Spinal cord (tissue), 10 donors: ENCODE measurements at places on chromosomes 5 and 9. TPM values are rescaled to one million over a fixed set of nuclear protein-coding genes. Genes with fewer than 3 reads are reported as not detected.
A peak's percentile ranks its signal among the peaks of the same experiment; 100 is the strongest.

GRCh38 chr5:95931079-95931833 lies 30.4 kb downstream of the ELL2 start:
- DNase-seq: no peak

Gene PRDM9
- not detected for total RNA-seq

Gene DNAJC21
- total RNA-seq: 28.4 TPM

DNA sequence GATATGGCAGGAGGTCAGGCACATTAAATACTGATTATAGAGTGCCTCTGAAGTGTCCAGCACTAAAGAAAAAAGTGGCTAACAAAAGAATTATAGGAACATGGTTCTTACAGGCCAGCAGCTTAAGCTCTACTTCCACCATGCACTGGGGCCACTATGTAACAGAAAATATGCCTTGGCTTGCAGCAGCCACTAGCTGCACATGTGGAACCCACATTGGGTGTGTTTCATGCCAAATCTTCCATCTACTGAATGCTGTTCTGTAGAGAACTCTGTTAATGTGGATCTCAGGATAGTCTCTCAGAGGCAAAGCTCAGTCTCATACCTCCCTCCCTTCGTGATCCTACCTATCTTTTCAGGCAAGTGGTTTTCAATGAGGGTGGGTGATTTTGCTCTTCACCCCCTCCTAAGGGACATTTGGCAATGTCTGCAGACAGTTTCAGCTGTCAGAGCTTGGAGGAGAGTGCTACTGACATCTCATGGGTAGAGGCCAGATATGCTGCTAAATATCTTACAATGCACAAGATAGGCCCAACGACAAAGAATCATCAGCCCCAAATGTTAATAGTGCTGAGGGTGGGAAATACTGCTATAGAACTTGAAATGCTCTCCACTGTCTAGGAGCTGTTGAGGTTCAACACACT lies 218.9 kb downstream of the TARS1 start:
- no peak for DNase-seq

DNA sequence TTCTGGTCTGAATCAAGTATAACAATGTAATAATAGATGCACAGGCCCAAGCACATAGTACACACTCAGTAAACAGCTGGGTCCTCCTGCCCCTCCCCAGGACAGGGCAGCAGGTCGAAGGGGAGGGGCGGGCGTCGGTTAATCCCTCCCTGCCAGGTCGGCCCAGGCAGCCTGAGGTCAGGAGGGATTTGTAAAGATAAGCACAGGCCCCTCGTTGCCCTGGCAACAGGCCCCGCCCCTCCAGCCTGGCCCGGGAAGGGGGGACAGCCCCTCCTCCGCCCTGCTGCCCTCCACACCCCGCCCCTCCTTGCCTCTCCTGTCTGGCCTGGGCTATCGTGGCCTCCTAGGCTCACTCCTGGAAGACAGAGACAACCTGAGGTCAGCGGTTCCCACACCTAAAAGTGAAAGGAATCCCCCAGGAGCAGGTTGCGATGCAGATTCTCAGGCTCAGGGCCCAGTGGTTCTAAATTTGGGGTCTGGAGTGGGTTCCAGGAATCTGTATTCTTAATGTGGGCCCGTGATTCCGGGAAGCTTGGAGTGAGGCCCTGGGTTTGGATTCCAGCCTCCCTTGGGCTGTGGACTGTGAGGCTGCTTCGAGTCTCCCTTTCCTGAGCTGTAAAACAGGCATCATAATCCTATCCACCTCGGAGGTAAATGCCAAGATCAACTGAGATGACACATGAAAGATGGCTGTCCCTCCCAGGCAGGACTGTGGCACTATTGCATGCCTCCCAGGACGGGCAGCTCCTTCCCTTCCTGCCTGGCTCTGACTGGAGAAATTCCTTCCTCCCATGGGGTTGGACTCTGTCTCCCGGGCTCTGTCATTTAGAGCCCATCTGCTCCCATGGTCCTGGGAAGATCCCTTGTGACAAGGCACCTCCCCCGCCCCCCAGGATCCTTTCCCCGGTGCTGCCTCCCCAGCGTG lies 4.4 kb downstream of the CRB2 start:
- DNase-seq: peak; percentile 52

DNA sequence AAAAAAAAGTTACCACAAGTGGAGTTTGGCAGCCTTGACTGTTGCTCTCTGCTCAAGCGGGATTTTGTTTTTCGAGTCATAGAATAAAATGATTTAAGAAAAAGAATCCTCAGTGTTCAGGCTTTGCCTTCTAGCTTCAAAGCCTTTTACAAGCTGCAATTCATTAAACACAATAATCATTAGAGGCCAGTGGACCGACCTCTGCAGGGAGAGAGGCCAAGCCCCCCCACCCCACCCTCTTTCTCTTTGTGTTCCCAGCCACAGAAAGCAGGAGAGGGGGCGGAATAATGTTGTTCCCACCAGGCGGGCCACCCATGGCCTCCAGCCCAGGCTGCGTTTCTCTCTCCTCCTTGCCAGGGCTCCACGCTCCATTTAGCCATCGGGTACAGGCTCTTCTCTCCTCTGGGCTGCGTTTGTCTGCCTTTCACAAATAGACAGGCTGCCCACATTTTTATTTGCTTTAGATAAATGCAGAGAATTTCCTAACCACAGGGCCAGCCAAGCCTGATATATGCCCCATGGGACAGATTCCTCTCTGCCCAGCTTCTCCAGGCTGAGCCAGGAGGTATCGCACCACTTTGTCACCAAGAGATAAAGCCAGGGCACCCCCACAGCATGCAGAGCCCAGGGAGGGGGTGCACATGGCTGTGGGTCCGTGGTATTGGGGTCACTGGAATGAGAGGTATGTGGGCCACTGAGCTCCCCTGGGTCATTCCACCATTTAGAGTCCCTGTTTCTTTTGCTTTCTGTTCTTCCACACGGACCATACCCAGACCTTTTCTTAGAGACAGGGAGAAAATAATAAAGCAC lies 318.8 kb downstream of the PIK3R1 start:
- peak; percentile 47 for DNase-seq

- DNase-seq: no peak
Measured at GRCh38 chr5:98872674-98873073, 56.1 kb downstream of the CHD1 start.

DNA sequence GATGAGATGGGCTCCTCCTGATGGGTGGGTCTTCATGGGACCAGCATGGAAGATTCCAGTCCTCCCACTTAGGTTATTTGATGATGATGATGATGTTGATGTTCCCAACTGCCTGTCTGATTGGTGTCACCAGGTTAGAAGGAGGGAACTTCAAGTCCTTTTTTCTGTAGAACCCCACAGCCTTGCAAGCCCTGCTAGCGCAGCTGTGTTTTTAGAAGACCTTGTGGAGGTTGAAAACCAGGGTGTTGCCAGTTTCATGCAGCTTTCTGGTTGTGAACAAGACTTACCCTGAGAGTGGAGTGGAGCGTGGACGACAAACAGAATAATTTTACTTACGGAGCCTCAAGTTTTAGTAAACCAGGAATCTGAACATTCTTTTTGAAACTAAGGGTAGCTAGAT lies 83.0 kb downstream of the TRIO start:
- no peak for DNase-seq

Gene CDO1
- total RNA-seq: 64.3 TPM

GRCh38 chr9:38343552-38343951 lies 49.0 kb upstream of the ALDH1B1 start:
- DNase-seq: no peak

DNA sequence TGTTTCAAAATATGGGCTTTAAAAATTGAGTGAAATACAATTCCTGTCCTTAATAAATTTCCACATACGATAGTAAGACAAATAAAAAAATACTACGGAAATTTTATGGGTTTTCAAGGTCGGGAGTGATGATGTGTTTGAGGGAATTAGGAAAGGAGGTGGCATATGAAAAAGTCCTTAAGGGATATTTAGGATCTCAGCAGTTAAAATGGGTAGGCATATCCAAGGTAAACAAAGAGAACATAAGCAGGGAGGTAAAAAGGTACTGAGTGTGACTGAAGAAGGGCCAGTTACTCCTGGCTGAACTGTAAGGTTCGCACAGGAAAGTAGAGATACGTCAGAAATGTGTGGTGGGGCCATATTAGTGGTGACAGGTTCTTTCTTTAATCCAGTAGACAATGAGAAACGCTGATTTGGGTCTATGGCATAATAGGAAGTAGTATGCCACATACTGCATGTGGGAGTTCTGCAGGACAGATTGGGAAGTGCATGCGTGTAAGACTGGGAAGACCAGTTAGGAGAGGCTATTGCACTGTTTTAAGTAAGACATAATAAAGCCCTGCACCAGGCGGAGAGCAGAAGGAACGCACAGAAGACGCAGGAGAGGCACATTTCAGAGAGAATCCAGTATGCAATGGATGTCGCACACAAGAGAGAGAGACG lies 937 bp upstream of the HMGCR start:
- DNase-seq: peak; percentile 58

Gene CTXN3
- 19.9 TPM for total RNA-seq

DNA sequence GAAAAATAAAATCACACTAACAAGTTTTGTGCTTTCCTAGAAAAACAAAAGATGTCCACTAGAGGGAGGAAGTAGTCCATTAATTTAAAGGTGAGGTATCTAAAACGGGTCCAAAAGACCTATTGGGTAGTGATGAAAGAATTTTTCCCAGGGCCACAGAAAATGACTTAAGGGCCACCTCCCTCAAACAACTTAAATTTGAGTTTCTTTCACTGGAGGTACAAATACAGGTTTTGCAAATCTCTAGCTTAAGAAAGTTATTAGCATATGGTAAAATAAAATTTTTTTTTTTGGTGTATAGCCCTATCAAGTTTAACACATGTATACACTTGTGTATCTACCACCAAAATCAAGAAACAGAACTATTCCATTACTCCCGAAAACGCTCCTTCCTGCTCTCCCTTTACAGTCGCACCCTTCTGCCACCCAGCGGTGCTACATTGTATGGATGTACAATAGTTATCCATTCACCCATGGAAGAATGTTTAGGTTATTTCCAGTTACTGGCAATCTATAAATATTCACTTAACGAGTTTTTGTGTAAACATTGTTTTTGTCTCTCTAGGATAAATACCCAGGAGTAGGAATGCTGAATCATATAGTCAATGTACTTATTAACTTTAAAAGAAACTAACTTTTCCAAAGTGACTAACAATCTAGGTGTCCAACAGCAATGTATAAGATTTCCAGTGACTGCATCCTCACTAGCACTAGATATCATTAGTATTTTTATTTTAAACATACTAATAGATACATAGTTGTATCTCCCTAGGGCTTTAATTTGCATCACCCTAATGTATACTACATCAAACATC lies 21.9 kb downstream of the DEPDC1B start:
- DNase-seq: peak; percentile 26

GRCh38 chr9:5442400-5443011 lies 4.8 kb upstream of the PLGRKT start:
- DNase-seq: peak; percentile 7

- peak; percentile 57 for DNase-seq
Measured at GRCh38 chr5:150289551-150290390, at the start of gene CAMK2A. TSS of gene CAMK2A (minus strand) at chr5:150289773. CDS start at chr5:150289625, 148 bp downstream.

DNA sequence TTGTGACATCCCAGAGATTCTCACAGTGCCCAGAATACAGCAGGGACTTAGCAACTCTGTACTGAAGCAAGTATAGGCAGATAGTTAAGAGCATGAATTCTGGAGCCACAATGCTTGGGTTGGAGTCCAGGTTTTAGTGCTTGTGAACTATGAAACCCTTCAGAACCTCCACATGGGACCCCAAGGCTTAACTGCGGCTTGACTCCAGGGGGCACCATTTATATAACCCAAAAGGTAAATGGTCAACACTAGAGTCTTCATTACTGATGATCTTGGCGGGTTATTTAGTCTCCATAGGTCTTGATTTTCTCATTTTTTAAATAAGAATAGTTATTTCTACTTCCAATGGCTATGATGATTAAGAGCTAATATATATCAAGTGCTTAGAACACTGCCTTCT lies 390.3 kb downstream of the TAF11L14 start:
- no peak for DNase-seq
